ENCODE measurements at places on chromosomes 13 and 19.

- DNase-seq, result no peak
Observed at GRCh38 chr13:24650161-24650560, 30.0 kb upstream of the ATP12A start.

DNA sequence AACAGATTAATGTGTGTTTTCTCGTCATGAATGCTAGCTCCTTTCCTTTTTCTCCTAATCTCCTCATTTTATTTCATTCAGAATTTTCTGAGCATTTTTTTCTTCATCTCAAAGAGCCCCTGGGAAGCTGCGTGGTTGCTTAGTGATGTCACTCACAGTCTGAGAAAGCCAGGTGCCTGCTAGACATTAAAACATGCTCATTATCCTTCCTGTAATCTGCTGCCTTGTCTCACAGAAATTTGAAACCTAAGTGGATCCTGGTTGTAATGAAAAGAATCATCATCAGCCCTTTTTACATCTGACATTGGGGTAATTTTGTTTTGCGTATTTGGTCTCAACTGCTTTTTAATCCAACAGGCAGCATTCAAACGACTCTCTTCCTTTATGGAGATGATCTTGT, 108.2 kb upstream of the RNF113B start:
- DNase-seq, result no peak

DNA sequence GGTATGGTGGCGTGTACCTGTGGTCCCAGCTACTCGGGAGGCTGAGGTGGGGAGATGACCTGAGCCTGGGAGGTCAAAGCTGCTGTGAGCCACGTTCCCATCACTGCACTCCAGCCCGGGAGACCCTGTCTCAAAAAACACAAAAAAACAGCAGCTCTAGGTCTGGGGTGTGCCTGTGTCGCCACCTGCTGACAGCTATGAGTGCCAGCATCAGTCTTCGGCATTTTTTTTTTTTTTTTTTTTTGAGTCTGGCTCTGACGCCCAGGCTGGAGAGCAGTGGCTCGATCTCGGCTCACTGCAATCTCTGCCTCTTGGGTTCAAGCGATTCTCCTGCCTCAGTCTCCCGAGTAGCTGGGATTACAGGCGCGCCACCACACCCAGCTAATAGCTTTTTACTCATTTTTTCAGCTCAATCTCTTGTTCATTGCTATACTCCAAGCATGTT, 10.1 kb downstream of the AP2S1 start:
- DNase-seq, result peak; percentile 64

DNA sequence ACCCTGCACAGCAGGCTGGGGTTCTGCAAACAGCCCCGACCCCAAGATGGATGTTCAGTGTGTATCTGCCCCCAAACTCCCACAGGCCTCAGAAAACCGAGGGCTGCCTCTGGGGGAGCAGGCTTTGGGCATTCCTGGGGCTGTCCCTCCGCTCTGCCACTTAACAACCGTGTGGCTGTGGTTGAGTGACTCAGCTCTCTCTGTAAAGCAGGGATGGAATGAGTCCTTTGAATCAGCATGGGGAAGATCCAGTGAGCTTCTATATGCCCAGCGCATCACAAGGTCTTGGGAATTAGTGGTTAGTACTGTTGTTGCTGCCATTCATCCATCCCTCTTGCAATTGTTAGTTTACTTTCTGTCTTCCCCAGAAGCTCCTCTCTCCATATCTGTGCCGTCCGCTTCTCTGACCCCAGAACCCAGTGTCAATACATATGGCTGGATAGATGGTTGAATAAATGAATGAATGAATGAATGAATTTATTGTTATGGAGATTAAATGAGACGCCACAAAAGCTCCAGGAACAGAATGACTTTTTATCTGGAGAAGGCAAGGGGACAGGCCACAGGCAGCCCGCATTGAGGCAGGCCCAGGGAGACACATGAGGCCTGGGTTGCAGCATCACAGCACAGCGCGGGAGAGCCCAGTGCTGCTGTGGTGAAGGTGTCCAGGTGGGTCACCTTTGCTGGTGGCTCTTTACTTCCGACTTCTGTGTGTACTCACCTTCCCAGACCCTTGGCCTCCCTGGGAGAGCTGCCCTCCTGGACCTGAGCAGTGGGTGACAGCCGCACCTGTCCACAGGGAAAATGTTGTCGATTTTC, 89.2 kb downstream of the RGCC start:
- no peak for DNase-seq

DNA sequence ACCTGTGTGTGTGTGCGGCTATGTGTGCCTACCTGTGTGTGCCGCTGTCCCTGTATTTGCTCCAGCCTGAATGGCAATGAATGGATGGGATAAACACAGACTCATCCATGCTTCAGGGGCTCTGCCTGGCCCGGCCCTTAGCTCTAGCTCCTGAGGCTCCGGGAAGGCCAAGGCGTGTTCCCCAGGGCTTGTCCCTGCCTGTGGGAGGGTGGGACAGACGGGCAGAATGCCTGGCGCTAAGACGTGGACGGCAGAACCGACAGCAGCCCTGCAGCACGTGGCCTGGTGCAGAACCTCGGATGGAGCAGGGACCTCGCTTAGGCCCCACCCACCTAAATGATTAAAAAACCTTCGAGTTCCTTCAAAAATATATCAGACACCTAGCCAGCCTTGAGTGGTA, 57.8 kb upstream of the C13orf46 start:
- no peak for DNase-seq

DNA sequence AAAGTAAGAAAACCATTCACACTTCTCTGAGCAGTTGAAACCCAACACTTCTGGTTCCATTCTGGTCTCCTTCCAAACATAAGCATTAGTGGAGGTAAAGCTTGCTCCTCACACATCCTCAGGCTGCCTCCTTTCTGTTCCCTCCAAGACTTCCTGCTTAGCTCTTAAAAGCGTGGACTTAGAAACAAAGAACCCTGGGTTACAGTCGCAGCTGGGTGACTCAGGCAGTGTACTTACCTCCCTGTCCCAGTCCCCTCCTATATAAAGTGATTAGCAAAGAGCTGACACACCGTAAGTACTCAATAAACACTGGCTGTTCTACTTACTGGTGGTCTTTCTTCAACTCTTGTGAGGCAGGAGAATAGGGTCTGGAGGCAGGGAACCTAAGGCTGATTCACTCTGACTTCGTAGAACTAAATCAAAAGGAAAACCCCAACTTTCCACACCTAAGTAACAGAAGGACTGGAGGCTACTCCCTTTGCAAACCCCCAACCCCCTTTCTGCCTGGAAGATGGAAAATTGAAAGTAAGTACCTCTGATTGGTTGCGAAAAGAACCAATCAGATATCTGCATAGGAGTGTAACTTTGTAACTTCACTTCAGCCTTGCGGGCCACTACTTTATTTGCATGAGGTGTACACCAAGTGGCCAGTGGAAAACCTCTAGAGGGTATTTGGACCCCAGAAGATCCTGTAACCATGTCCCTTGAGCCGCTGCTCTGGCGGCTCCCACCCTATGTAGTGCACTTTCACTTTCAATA, 165.4 kb downstream of the SUCLA2 start:
- no peak for DNase-seq

GRCh38 chr13:38399535-38399934, 49.9 kb downstream of the UFM1 start:
- DNase-seq, result no peak
